ENCODE measurements at places on chromosomes 2 and 18.

DNA sequence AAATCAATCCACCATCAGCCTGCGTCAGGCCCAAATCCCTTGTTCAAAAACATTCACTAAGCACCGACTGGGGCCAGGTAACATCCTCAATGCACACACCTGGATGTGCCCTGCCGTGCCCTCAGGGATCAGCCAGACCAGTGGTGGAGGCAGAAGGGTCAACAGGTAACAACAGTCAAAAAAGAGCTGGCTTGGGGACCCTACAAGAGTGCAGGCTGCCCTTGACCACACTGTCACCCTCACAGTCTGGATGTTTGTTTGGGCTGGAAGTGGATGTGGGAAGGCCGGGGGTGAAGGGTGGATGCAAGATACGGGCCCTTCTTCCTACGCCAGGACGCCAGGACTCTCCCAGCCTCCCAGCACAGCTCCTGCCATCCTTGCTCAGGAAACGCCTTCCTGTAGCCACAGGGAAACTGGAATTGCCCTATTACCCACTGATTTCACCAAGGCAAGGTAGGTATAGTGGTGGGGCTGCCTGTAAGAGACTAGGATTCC is 2.7 kb downstream of the BIN1 start:
- no peak for DNase-seq

GRCh38 chr2:199624958-199625357 is 167.2 kb upstream of the SATB2 start:
- DNase-seq: no peak

DNA sequence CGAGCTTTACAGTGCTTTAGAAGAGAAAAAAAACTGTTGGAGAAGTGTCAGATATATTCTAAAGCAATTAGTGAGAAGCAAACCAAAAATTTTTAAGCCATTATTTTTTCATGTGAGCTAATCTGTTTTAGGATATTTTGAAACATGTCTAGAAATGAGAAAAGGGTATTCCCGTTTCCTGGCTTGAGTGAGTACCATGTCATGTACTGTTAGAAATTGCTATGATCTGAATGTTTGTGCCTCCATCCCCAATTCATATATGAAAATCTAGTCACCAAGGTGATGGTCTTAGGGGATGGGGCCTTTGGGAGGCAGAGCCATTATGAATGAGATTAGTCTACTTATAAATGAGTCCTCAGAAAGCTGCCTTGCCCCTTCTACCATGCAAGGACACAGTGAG is 493.3 kb upstream of the GCFC2 start:
- no peak for DNase-seq

- DNase-seq: no peak
Observed at GRCh38 chr2:163343316-163343715, 392.5 kb downstream of the FIGN start.

DNA sequence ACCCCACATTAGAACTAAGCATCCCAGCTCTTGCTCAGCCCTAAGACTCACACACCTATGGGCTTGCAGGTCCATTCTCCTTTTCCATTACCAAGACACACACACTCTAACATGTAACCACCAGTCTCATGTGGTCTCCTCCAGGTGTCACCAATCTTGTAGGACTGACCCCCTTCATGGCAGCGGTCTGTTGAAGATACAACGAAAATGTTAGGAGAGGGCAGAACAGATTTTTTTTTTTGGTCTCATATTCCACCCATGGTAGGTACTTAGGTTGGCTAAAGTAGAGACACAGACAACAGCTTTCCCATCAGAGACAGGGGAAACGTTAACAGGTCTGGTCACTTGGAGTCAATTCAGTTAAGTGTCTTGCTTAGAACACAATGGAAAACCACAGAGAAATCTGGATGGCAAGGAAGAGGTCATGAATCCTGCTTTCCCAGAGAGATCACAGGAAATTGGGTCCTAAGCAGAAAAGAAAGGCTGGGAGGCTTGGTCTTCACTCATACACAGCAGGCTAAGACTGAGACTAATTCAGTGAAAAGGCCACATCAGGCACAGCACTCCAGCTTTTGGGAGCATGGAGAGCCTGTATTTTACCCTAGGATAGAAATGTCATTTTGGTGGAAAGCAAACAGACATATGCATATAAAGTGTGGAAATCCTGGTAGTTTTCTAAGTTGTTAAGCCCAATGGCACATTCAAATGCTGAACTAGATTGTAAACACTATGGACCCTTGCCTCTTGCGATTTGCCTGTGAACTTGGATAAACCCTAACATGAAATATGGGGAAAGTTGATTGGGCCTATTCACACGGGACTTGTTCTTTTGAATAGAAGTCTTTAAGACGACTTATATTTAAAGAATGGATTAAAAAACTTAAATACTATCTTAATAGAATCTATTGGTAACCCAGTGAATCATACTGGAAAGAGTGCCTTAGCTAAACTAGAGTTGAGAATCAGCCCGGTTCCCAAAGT is 3.8 kb downstream of the FN1 start:
- DNase-seq: no peak

All from activated CD8-positive, alpha-beta memory T cell treated with anti-CD3 and anti-CD28 coated beads, Interleukin-2, amount 10 ng/mL, durations not matched to agents 7 days and 5 days (primary cell).